MV-4-11 (cell line): ENCODE measurements at places on chromosomes 3 and 15.
A peak's percentile ranks its signal among the peaks of the same experiment; 100 is the strongest.

GRCh38 chr3:170040418-170040817, 2.6 kb downstream of the GPR160 start:
- no peak for DNase-seq

GRCh38 chr15:69161878-69162213, 1.4 kb downstream of the GLCE start:
- DNase-seq, result no peak

DNA sequence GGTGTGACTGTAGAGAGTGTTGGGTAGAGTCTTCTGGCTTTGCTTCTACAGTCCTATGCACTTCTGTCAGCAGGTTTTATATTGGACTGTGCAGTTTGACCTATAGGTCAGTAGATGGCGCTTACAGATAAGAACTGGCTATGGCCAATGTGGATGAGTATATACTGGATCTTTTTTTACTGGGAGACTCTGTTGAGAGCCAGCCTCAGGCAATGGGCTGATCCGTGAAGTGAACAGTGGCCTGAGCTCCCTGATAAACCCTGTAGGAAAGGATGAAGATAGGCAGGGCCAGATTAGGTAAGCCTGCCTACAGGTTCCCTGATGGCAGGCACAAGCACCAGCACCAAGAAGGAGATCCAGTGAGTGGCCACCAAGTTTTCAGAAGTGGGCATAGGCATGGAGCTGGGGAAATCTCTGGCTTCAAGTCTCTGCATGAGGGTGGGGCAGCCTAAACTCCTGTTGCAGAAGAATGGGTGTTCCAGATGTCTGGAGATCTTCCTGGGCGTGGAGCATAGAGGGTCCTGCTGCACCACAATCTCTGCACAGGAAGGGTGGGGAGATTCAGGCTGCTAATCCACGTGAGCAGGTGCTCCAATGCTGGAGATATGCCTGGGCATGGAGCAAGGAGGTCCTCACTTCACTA, 326.0 kb upstream of the SGO1 start:
- DNase-seq, result peak; percentile 50

GRCh38 chr3:10839167-10839566, 23.1 kb downstream of the SLC6A11 start:
- no peak for DNase-seq

DNA sequence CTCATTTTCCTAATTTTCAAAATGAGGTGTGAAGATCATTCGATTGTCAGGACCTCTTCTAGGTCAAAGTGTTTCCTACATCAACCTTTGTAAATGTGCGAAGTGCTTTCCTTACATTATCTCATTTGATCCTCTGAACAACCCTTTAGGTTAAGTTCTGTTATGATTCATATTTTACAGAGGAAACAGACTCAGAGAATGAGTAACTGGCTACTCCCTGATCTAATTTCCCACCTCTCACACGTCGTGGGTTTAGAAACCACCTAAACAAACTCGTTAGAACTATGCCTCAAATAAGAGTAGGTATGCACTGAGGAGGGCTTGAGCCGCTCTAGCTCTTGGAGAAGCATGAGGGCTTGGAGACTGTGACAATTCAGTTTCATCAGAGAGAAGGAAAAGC, 148.6 kb downstream of the CD47 start:
- DNase-seq, result no peak

DNA sequence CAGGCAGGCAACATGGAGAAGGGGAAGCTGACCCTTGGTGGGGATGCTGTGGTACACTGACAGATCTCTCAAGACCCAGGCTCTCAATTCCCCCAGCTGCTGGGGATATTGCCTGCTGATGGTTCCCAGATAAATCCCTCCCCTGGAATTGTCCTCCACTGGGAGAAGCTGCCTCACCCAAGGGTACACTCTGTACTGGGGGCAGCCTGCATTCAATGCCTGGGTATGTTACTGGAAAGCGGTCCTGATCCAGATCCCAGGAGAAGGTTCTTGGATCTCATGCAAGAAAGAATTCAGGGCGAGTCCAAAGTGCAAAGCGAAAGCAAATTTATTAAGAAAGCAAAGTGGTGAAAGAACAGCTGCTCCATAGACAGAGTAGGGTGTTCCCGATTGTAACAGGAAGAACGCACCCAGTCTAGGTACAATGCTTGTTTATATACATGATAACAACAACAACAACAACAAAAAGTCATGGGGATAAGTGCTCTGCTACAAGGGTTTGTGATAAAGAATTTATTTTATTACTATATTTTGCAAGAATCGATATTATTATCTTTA, 591.5 kb upstream of the ADAMTS9 start:
- DNase-seq, result no peak

GRCh38 chr3:41503998-41504623, 304.8 kb downstream of the CTNNB1 start:
- no peak for DNase-seq

DNA sequence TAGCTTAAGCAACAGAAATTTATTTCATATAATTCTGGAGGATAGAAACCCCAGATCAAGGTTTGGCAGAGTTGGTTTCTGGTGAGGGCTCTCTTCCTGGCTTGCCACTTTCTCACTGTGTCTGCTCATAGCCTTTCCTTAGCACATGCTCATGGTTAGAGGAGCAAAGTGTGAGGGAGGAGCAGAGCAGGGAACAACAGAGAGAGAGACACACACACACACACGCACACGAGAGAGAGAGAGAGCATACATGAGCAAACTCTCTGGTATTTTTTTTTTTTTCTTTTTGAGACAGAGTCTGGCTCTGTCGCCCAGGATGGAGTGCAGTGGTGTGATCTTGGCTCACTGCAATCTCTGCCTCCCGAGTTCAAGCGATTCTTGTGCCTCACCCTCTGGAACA, 36.8 kb upstream of the ZDHHC23 start:
- no peak for DNase-seq
